ENCODE measurements at places on chromosomes 1 and 21.
A peak's percentile ranks its signal among the peaks of the same experiment; 100 is the strongest.

GRCh38 chr1:201740086-201740541 lies 88.8 kb upstream of the IPO9 start:
- DNase-seq = no peak

- DNase-seq = no peak
Measured at GRCh38 chr1:115166531-115167091, 77.3 kb upstream of the TSPAN2 start.

DNA sequence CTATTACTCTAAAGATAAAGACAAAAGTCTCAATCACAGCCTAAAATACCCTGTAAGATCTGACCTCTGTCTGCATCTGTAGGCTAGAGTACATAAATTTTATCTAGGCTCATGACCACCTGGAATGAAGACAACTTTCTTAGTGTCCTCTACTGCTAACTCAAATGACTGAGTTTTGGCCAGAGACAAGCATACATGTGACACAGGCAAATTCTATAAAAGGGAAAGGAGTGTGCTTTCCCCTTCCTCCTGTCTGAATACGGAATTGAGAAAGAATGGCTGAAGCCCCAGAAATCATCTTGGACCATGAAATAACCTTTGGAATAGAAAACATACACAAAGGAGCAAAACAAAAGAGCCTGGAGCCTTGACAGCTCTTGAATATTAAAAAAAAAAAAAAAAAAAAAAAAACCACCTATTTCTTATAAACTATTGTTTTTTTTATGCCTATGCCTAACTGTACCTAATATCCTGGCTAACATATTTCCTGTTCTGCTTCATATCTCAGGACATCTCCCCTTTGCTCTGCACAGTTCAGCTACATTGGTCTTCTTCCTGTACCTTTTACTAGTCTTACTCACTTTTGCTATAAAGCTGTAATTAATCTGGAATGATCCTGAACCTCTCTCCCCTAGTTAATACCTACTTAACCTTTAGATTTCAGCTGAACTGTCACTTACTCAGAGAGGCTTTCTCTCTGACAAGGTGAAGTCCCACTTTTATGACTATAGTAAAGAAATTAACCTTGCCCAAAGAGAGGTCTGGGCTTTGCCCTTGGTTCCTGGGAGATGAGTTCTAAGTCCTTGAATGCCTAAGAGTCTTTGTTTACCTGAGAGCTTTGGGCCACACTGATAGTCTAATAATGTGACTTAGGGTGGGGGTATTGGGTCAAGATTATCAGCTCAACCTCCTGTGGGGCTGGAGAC lies 16.1 kb downstream of the UCHL5 start:
- DNase-seq = no peak

- peak; percentile 90 for DNase-seq
Measured at GRCh38 chr1:43172527-43172972, 420 bp downstream of the CFAP57 start.

- peak; percentile 28 for DNase-seq
Measured at GRCh38 chr21:41746744-41747006, 20.2 kb downstream of the RIPK4 start.

DNA sequence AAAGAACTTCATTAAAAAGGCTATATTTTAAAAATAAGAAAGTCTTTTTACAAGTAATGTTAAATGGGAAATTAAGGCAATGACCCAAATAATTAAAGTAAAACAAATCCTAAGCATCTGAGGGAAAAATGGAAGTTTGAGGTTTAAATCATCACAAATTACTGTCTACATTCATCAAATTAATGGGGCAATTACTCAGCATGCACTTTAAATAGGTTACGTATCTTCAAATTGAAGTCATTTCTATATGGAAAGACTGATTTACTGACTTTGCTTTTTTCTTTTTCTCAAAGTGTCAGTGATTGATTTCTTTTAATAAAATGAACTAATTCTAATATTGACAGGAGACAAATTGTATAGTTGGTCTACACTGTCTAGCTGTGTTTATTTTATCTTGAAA lies 1452.3 kb downstream of the NCAM2 start:
- DNase-seq = no peak

- DNase-seq = peak; percentile 49
Measured at GRCh38 chr1:12539705-12540579, 78.1 kb downstream of the DHRS3 start.

Measured in NB4 (cell line).